Activated CD8-positive, alpha-beta T cell treated with anti-CD3 and anti-CD28 coated beads for 36 hours (primary cell): ENCODE measurements at places on chromosomes 2 and 18. TPM values are rescaled to one million over a fixed set of nuclear protein-coding genes. Genes with fewer than 3 reads are reported as not detected.

DNA sequence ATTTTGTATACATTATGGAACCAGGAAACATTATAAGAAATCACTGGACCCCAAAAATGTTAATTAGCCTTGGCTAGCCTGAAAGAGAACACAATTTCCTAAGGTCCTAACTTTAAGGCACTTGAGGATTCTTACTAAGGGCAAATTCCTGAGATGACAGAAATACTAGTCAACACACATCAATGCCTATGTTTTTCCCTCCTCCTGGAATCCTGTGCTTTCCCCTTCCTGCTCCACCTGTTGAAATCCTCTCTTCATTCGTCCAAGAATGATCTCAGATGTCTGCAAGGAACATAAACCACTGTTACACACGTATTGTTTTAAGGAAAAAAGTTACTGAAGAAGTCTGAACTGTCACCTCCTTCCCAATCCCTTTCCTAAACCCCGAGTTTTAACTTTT lies 21.2 kb upstream of the DARS1 start:
- peaks cover 13% of the 10 kb centered on the region for H3K36me3 ChIP-seq
- no peak overlapping the region for H3K27ac ChIP-seq
- peaks cover 24% of the 10 kb centered on the region for H3K4me1 ChIP-seq
- no peak for DNase-seq
- H3K4me3 ChIP-seq = no peak overlapping the region

GRCh38 chr2:159521272-159521671 lies 95.1 kb downstream of the BAZ2B start:
- H3K4me1 ChIP-seq = peaks cover 3% of the 10 kb centered on the region
- DNase-seq = no peak
- H3K4me3 ChIP-seq = no peak overlapping the region
- H3K27me3 ChIP-seq = no peaks in the 10 kb centered on the region

GRCh38 chr2:128727404-128727803 lies 408.7 kb upstream of the HS6ST1 start:
- no peak overlapping the region for H3K27ac ChIP-seq
- DNase-seq = peak; percentile 20
- H3K27me3 ChIP-seq = peaks cover 3% of the 10 kb centered on the region
- H3K4me3 ChIP-seq = no peak overlapping the region
- peaks cover 11% of the 10 kb centered on the region for H3K4me1 ChIP-seq
- no peaks in the 10 kb centered on the region for H3K36me3 ChIP-seq

GRCh38 chr2:109020217-109020637 lies 31.2 kb upstream of the EDAR start:
- H3K4me3 ChIP-seq = no peak overlapping the region
- no peak for DNase-seq
- no peak overlapping the region for H3K27ac ChIP-seq
- H3K36me3 ChIP-seq = no peaks in the 10 kb centered on the region

Gene FZD7
- total RNA-seq = 0.70 TPM

Gene PTPRN
- total RNA-seq = 0.92 TPM

GRCh38 chr2:68466361-68466777 lies 725 bp downstream of the FBXO48 start:
- DNase-seq = peak; percentile 79
- H3K4me3 ChIP-seq = peak overlapping the region; percentile 92
- peaks cover 41% of the 10 kb centered on the region for H3K4me1 ChIP-seq

Gene DOK6
- not detected for total RNA-seq

- no peak for DNase-seq
- H3K4me1 ChIP-seq = peaks cover 5% of the 10 kb centered on the region
- H3K27me3 ChIP-seq = no peaks in the 10 kb centered on the region
These were observed 17.1 kb upstream of the NFE2L2 start for GRCh38 chr2:177281400-177282180.

- no peak overlapping the region for H3K4me3 ChIP-seq
- H3K36me3 ChIP-seq = no peaks in the 10 kb centered on the region
- H3K27me3 ChIP-seq = no peaks in the 10 kb centered on the region
- H3K4me1 ChIP-seq = no peaks in the 10 kb centered on the region
- DNase-seq = no peak
These were observed 730.9 kb upstream of the ID2 start for GRCh38 chr2:7951001-7951400.

DNA sequence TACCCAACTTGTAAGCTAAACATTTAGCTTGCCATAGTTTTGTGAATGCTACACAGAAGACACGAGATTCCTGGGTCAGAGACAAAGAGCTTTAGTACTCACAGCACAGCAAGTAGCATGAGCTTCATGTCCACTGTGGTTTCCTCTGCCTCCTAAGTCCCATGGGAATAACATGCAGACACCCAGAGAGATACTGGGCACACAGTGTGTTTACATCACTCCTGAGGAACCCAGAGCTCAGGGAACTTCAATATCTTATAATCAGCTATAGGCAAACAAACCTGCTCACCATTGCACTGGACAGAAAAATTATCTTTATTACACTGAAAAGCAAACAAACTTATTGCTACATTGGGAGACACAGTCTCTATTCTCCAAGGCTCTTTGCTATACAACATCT lies 14.5 kb upstream of the NCK2 start:
- H3K27me3 ChIP-seq = no peaks in the 10 kb centered on the region
- peaks cover 19% of the 10 kb centered on the region for H3K4me1 ChIP-seq
